ENCODE measurements at places on chromosomes 3 and 15. TPM values are rescaled to one million over a fixed set of nuclear protein-coding genes. Genes with fewer than 3 reads are reported as not detected.

The RLBP1 gene
- not detected for total RNA-seq

The CLRN1 gene
- total RNA-seq: not detected

The TP63 gene
- not detected for total RNA-seq

GRCh38 chr3:145776782-145777408 is 384.1 kb downstream of the PLOD2 start:
- no peak for DNase-seq

DNA sequence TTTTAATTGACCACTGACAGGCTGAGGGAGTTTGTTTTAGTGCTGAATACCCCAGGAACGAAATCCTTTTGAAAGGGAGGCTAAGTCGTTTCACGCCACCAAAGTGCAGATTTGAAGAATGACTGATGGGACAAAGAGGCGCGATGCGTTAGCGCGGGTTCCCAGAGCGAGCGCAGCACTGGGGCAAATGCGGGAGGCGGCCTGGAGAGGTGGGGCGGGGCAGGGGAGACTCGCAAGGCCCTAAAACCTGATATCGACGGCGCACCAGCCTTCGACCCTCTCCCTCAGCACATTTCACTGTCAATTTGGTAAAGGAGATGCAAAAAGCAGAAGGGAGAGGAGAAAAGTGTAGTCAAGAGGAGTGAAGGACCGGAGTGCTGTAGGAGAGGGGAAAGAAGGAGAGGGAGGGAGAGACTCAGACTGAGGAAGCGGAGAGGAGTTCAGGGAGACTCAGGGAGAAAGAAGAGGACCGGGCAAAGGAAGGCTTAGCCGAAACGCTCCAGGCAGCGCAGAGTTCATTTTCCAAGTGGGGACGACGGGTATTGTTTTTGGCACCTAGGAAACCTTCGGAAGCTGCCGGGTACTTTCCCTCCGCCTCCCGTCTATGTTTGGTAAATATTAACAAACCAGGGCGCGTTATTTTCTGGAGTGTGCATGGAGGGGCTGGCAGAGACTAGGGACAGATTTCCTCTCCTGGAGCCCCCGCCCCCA is 3.8 kb upstream of the FOXB1 start:
- DNase-seq: no peak

The FETUB gene
- not detected for total RNA-seq

DNA sequence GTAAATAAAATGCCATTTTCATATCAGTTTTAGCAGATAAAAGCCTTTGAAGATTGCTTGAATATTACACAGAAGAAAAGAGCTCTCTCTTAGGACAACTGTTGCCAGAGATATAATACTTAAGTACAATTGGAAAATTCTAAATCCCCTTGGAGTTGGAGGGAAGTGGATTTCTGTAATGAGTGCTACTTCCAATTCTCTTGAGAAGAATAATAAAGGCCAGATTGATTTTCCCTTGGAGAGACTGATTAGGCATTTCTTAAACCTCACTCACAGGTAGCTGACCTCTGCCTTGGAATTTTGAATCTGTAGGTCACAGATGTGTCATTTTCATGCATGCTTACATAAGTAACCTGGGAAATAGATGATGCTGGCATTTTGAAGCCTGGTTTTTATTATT is 29.8 kb upstream of the PSMD6 start:
- DNase-seq: no peak
